ENCODE measurements at places on chromosomes 1 and 21.

GRCh38 chr1:109817881-109818270 lies 54.2 kb upstream of the EPS8L3 start:
- DNase-seq, result no peak

DNA sequence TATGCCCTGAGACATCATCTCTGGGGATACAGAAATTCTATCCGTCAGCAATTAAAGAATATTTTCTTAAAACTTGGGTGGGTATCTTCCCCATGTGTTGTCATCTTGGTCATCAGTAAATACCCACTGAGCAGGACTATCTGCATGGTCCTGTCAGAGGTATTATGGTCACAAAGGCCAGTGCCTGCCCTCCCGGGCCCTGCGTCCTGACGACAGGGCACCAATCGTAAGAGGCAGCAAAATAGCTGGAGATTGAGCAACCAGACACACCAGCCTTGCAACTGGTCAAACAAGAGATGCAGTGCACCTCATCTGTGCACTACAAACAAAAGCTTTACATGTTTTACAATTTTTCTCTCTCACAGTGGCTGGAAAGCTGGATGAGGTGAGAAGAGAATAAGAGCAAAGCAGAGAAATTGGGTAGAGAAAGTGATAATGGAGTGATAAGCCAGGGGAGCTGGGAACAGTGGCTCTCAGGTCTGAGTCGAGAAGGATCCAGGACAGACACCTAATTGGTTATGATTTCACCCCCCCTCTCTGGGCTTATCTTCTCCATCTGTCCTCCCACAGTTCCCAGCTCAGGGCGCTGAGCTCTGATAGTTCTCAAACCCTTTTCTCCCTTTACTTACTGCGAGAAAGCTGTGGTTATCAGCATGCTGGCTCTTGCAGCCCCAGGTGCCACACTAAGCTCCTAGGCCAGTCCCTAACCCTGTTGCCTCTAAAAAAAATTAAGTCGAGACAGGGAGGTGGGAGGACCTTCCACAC lies 8.8 kb upstream of the SRP9 start:
- DNase-seq, result no peak

- DNase-seq, result no peak
These were observed 30.3 kb downstream of the PTPRC start for GRCh38 chr1:198669023-198669698.

GRCh38 chr21:45010860-45011259 lies 63.5 kb upstream of the ADARB1 start:
- DNase-seq, result no peak

DNA sequence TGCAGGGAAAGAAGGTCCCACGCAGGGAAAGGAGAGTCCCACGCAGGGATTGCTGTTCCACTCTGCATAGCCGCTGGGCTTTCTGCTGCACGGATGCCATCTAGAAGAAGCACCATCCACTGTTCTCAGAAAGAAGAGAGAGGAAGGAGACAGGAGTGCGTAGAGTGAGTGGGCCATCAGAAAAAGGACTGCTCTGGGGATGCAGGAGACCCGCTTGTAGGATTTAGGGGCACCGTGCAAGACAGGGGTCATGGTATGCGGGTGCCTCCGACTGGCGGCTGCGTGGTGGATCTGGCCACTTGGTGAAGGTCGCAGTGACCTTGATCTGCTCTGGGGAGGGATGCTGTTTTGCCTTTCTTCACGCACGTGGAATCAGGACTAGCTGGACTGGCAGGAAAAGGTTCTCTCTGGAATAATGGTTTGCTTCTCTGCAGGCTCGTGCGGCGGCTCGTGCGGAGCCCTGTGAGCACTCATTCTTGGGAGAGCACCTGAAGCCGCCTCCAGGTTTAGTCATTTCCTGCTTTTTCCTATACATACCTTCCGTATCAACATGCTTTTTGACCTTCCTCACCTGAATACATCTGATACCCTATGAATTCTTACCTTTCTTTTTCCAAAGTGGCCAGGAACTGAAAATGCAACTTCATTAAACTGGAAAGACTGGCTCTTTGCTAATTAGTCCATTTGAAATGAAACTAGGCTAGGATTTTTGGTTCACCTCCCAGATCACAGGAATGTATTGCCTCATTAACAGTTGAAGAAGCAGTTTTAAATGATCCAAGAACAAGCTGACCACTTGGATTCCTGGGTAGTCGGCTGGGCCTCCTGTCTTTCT lies 181.6 kb downstream of the KIF26B start:
- DNase-seq, result no peak

DNA sequence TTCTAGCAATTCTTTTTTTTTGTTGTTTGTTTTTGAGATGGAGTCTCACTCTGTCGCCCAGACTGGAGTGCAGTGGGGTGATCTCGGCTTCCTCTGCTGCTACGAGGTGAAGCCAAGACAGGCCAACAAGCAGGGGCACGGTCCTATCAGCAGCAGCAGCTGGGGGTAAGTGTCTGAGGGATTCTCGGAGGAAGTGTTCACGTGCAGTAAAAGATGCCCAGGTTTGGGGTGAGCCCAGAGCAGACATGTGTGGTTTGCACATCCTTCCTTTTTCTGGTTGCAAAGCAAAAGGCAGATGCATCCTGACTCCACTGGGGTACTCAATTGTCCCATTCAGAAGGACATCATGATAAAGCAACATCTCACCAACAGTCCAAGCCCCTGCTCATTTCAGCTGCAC lies 27.7 kb downstream of the PIGP start:
- no peak for DNase-seq

DNA sequence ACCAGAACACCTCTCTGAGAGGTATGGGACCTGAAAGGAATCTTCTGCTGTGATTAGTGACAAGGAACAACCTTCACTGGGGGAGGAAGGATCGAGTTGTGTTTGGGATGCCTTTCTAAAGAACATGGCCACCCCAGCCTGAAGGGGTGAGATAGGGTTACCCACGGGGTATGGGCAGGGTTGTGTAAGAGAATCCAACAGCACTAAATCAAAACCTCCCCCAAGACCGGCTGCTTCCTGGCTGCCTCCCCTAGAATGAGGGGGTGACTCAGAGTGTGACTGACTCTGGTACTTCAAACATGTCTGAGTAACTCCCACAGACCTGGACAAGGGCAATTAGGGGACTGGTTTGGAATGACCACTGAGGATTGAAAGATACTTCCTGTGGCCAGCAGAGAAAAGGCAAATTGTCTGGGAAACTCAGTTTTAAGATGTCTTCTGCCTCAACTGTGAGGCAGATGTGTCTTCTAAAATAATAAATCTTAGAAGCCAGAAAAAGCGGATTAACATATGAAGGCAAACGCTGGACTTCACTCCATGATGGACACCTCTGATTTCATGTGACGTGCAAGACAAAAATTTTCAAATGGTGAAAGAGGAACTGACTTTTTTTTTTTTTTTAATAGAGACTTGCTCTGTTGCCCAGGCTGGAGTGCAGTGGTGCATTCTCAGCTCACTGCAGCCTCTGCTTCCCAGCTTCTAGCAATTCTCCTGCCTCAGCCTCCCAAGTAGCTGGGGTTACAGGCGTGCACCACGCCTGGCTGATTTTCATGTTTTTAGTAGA lies 6.7 kb upstream of the PTPN14 start:
- no peak for DNase-seq

DNA sequence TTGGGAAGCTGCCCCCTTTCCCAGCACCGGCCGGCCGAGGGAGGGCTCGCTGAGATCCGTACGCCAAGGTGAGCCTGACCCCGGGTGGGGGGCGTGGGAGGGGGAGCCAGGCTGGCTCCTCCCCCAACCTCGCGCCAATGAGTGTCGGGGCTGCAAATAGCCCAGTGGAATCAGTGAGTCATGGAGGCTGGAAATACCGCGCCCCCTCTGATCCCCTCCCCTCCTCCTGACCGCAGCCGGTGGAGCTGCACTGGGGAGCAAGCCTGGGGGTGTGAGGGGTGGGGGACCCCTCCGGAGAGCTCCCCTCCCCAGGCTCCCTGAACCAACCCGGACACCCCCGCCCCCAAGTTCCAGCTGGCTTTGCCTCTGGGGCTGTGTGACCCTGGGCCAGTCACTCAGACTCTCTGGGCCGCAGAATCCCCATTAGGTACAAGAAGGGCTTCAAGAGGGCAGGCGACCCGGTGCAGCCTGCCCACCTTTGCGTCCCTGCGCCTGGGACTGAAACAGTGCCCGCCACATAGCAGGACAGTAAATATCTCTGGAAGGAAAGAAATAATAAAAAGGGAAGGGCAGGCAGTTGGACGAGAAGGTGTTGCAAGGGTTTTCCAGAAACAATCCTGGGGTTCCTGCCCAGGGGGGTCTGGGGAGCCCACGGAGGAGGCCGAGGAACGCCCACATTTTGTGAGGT lies 4.5 kb downstream of the HSPB7 start:
- peak; percentile 27 for DNase-seq

GRCh38 chr1:35854989-35855700 lies 27.9 kb upstream of the AGO1 start:
- DNase-seq, result no peak

DNA sequence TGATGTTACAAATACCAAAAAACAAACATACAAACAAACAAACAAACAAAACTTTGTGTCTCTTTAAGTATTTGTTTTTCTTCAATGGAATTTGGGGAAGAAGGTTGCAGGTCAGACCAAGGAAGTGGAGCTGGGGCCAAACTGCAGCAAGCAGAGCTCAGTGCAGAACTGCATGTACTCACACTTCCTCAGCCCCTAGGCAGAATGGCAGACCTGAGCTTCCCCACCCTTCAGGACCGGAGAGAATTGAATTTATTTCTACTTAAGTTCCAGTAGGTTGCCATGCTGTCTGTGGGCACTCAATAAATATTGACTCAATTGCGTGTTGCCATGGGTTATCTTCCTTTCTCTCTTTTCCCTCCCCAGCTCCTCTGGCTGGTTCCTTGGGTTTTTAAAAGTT lies 173.6 kb downstream of the PTGER3 start:
- DNase-seq, result no peak

DNA sequence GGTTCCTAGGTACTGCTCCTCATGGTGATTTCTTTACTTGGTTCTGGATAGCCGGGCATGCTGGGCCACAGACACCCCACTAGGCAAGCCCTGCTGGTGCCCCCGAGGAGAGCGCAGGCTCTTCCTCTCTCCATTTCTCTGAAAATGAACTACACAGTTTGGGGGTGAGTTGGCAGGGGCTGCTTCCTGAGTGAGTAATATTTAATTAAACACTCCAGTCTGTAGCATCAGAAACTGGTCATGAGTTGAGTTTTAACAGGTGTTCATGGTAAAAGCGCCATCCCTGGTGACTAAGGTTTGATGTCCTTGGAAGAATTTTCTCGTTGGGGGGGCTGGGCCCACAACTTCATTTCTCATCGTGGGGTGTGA lies 1.7 kb downstream of the SPSB1 start:
- DNase-seq, result no peak

DNA sequence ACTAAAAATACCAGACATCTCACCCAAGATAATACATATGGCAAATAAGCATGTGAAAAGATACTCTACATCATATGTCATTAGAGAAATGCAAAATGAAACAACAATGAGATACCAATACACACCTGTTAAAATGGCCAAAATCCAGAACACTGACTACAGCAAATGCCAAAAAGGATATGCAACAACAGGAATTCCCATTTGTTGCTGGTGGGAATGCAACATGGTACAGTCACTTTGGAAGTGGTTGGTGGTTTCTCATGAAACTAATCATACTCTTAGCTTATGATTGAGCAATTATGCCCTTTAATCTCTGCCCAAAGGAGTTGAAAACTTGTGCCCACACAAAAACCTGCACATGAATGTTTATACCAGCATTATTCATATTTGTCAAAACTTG lies 6.4 kb upstream of the RGS2 start:
- no peak for DNase-seq

DNA sequence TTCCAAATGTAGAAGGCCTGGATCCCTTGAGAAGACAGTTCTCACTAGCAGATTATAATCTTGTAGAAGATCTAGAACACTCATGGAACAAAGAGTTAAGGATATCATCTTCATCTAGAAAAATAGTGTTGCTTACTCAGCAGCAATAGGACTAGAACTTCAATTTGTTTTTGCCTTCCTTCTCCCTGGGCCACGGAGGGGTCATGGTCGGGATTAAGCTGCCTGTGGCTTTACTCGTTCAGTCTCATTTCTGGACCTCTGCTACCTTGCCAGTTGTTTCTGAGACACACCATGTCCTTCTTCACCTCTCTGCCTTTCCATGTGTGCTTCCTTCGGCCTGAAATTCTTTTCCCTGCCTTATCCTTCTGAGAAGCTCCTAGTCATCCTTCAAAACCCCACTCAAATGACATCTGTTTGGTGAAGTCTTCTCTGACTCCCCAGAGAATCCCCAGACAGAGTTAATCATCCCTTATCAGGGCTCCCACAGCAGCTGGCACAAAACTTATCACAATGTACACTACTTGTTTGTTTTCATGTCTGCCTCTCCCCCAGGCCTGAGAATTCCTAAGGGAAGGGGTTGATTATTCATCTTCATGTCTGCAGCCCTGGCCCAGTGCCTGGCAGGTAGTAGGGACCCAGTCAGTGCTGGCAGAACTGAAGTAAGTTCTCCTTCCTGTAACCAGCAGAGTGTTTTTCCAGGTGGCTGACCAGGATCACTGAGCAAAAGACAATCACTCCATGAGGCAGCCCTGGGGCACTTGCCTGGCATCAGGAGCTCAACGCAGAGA lies 15.5 kb upstream of the SNX27 start:
- DNase-seq, result no peak

DNA sequence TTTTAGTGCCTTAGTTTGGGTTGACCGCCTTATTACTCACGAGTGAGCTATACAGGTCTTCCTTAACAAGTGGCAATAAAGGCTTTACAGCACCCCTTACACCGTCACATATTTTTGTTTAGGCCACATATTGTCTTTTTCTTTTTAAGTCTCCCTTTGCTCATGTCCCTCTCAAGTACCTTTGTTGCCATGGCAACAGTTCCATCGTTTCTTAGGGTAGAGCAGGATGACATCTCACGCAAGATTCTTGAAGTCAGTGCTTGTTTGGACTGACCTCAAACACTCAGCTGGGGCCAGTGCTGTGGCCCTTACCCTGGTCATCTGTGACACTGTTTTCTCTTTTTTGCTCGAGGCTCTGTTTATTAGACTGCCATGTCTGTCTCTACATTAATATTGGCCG lies 69.8 kb downstream of the PBX1 start:
- no peak for DNase-seq

DNA sequence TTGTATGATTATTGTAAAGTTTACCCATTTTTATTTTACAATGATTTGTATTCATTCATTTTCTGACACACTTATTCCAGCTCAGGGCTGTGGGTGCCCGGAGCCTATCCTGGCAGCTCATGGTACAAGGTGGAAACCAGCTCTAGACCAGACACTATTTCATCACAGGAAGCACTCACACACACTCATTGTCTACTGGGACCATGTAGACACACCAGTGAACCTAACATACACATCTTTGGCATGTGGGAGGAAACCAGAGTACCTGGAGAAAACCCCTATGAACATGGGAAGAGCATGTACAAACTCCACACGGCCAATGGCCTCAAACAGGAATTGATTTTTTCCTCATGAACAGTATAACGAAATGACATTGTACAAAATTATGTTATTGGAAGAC lies 2.4 kb downstream of the DTL start:
- DNase-seq, result no peak

DNA sequence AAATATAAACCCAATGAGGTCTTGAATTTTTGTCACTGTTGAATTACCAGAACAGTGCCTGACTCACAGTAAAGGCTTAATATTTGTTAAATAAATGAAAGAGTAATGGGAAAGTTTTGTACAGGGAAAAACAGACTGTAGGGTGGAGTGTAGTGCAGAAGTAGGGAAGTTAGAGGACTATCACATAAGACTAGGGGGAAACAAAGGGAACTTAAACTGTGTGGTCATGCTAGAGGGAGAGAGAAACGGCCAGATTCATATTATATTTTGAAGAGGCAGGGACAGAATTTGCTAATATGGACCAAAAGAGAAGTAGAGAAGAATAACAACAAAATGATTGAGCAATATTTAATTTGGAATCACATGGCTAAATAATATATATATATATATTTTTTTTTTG lies 14.8 kb downstream of the CTSK start:
- DNase-seq, result no peak

- DNase-seq, result no peak
These were observed 59.9 kb upstream of the SOX13 start for GRCh38 chr1:204013052-204013451.
